Pons (tissue), 1 donor: ENCODE measurements at places on chromosomes 16 and 17.
A peak's percentile ranks its signal among the peaks of the same experiment; 100 is the strongest.

- no peak for DNase-seq
These were observed 6.0 kb upstream of the GLIS2 start for GRCh38 chr16:4309833-4310266.

DNA sequence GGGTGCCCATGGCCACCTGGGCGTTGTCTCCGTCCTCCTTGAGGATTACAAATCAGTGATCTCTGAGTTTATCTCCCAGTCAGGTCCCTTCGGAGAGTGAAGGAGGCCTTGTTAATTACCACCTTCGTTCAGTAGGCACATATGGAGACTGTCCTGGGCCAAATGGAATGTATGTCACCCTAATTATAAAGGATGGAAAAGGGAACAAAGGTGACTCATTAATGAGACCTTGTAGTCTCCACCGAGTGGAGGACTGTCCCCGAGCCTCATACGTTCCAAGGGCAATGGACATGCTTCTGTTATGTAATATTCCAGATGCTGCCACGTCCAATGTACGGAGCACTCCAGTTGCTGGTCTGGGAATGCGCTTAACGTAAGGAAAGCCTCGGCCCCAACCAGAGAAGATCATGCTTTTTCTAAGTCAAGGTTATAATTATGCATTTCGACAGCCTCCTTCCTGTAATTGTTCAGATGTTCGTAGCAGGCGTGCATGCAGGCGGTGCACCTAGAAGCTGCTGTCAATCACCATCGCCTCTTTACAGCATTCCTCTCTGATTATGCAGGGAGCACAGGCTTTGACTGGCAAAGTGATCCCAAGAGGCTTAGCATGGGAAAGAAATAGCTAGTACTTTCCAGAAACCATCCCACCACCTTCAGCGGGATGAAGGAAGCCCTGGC, 22.4 kb upstream of the SEC14L1 start:
- DNase-seq: no peak

- peak; percentile 63 for DNase-seq
These were observed 833 bp downstream of the WSCD1 start for GRCh38 chr17:6070913-6071511.

DNA sequence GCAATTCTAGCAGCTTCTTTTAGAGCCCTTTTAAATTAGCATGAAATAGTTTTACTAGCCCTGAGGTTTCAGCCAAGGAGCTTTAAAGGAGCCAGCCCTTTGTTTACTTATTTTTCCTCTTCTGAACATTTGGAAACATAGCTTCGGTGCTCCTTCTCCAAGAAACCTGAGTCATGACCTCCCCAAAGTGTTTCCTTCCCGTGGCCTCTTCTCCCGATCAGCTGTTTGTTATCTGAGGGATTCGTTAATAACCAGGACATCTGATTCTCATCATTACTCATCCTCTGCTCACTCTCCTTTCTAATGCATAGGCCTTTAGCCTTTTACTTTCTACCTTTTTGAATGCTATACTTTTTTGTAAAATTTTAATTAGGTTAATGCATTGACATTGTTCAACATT, 204.5 kb downstream of the WWOX start:
- no peak for DNase-seq

GRCh38 chr17:49454050-49454449, 39.4 kb upstream of the PHB1 start:
- DNase-seq: peak; percentile 89

- peak; percentile 53 for DNase-seq
These were observed 3.5 kb downstream of the CORO6 start for GRCh38 chr17:29619251-29619650.

- peak; percentile 71 for DNase-seq
These were observed 9.0 kb upstream of the PHAF1 start for GRCh38 chr16:67100569-67101310.

GRCh38 chr16:1066584-1067172, 5.9 kb upstream of the SSTR5 start:
- no peak for DNase-seq

GRCh38 chr17:17080781-17081180, 38.5 kb downstream of the MPRIP start:
- no peak for DNase-seq

DNA sequence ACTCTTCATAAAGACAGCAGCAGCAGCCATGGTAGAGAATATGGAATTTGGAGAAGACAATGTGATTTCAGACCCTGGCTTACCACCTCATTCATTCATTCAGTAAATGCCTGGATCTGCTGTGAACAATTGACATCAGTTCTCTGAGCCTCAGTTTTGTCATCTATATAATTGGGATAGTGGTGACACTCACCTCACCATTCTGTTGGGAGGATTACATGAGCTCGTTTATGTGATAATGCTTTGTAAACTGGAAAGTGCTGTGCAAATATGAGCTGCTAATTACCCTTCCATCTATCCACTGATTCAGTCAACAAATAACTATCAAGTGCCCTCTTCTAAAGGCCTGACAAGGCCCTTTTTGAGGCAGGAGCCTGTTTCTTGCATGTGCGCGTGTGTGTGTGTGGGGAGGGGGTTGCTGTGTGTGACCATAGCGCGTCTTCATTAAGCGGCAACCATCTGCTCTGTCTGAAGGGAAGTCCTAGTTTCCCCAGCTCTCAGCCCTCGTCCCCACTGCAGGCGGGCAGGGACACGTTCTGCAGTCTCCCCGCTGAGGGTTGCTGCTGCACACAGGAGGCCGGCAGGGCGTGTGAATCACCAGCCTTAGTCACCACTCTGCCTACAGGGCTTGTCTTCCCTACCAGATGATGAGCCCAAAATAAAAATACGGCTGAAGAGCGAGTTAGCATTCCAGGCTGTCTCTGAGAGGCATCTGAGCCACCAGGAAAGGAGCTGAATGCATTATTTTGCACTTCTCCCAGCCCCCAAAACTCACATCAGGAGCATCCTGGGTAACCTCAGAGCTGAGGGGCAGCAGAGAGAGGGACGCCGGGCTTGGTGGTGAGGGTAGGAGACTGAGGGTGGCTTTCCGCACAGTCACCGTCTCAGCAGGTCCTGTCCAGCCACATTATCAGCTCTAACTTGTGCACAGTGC, 19.9 kb downstream of the ARL4D start:
- DNase-seq: no peak

DNA sequence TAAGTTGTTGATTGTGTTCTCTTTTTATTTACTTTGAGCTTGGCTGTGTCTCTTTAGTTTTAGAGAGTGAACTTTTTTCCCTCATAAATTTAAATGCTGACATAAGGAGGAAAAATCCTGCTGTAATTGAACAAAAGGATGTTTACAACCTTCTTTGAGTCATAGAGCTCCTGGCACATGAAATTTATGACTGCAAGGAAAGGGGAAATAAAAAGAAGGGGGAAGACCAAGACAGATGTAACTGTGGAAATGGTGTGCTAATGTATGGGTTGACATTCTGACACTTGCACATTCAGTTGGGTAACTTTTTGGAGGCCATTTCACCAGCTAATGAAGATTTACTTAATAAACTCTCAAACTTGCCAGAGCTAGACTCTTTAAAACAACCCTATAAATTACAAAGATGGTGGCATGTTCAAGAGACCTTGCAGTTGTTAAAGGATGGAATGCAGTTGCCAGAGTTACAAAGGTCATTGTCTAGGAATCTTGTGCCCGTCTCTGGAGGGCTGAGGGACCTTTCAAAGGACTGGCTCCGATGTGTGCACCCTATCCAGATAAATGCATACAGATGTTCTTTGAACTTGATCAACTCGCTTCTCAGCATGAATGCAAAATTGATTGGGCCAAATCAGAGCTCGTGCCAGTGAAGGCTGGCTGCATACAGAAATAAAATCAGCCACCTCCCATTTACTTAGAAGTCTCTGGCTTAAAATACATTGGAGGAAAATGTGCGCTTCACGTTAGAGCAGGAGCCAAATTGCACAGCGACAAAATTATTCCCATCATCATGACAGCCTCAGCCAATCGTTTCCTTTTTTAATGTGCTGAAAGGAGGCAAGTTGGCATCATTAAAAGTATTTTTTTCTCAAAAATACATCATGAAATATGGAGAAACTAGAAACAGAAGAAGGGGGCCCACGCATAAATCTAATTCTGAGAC, 289.0 kb upstream of the XYLT1 start:
- no peak for DNase-seq

DNA sequence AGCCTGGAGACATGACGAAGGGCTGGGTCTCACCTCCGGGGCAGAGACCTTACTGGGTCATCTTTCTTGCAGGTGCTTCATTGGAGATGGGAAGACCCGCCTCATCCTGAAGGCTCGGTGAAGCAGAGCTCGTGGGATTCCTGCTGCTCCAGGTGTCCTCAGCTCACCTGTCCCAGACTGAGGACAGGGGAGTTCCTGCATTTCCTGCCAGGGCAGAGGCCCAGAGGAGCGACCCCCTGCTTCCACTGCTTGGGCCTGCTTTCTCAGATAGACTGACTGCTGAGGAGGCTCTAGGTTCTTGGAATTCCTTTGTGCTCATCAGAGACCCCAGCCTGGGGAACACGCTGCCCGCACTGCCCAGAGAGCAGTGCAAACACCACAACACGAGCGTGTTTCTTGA, 11.6 kb downstream of the AQP8 start:
- DNase-seq: no peak

GRCh38 chr16:70290949-70291519, 1.7 kb upstream of the AARS1 start:
- DNase-seq: no peak

DNA sequence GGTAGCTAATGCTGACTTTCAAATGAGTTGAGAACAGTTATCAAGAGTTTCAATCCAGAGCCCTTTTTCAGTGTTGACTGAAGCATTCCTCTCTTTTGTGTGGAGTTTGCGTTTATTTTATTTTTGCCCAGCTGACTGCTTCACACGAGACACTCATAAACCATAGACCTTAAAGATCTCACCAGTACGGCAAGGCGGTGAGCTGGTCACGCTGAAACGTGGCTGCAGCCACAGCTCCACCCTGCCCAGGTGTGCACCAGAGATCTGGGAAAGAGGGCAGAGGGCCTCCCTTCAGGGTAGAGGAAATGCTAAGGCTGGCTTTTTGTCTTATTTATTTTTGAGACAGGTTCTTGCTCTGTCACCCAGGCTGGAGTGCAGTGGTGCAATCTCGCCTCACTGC, 112.2 kb downstream of the AATF start:
- no peak for DNase-seq

DNA sequence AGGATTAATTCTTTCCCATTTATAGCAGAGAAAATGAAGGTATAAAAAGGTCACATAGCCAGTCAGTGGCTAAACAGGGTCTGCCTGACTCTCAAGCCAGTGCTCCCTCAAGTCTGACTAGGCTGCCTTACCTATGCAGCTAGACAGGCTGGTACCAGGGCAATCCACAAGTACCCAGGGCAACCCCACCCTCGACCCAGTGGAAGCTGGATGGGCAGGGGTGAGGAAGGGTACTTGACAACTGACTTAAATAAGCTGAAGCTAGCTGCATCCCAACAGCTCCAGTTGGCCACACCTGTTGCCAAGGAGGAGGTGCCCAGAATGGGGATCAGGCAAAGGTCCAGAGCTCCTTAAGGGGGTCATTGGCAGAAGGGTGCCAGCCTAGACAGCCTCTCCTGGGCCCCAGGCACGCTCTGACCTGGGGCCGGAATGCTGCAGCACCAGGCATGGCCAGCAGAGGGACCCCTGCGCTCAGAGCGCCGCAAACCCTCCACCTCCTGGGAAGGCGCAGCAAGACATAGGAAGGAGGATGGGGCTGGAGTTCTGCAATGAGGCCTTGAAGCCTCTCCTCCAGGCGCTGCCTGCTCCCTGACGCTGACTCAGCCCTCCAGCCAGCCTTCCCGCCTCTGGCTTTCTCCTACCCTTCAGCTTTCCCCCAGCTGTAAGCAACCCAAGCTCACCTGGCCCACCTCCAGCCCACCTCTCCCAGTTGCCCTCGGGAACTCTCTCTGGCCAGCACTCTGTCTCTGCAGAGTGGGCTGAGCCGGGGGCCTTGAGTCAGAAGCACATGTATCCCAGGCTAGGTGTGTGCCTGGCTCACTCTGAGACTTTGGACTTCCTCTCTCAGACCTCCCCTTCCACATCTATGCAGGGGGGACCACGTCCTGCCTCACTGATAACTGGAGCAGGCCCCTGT, 28.8 kb downstream of the MPP2 start:
- DNase-seq: peak; percentile 44

GRCh38 chr16:86504315-86505184, 5.8 kb upstream of the FOXF1 start:
- no peak for DNase-seq

DNA sequence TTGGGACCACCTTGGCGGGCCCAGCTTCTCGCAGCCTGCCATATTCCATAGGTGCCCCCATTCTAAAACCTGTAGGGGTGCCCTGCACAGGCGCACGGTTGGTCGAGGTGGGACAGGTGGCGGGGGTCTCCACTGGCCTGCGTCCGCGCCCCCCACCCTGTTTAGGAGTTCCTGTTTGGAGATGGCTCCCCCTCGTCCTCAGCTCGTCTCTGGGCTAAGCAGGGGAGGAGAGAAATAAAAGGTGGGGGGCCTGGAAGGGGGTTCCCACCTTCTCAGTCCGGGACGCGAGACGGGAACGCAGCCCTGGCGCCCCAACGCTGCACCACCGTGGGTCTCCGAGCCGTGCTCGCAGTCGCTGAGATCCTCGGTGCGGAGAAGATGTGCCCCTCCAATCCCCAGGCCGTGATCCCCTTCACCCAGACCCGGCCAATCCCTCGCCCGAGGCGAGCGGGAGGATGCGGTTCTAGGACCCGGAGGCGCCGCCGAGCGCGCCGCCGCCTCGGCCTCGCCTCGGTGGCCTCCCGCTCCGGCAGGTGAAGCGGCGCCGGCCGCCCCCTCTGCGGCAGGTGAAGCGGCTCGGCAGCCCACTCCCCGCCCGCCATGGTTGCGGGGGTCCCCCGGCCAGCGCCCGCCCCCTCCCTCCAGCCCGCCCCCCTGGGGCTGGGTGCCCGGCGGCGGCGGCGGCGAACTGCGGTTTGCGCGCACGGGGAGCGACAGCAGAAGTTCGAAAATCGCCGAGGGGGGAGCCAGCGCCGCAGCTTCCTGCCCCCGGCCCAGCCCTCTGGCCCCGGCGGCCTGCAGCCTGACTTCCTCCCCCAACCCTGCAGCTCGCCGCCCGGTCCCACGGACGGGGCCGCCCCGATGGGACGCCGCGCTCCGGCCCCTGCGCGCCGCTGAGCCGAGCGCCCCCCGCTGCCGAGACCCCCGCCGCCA, at the start of gene FMNL1:
FMNL1 (plus strand) TSS at position 805 of the 933 bp plus-strand sequence. CDS start 240 bp downstream, outside the sequence.
- no peak for DNase-seq

DNA sequence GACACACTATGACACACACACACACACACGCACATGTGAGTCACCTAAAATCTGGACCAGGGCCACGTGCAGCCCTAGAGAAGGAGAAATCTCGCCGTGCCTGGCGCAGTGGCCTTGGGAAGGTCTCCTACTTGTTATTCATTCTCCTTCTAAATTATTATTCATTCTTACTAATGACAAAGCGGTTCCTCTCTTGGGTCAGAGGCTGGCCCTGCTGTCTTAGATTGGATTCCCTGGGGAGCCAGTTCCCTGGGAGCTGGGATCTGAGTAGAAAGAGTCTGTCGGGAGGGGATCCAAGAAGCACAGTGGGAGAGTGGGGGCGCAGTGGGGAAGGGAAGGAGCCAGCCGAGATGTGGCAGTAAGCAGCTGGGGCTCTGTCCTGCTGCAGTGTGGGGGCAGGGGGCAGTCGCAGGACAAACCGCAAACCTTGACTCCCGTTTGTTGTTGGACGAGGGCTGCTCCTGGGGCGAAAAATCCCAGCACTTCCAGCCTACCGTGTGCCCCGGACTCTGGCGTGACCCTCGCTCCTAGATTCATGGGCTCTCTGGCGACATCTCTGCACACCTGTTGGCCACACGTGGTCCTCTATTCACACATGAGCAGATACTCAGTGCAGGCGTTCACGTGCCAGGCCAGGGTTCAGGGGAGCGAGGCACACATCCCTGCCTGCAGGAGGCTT, 18.7 kb upstream of the JPH3 start:
- DNase-seq: no peak

GRCh38 chr17:45394564-45394912, 38.1 kb downstream of the ARHGAP27 start:
- no peak for DNase-seq
